ENCODE measurements at places on chromosomes 3 and 15. TPM values are rescaled to one million over a fixed set of nuclear protein-coding genes. Genes with fewer than 3 reads are reported as not detected.

Gene ROBO2
- total RNA-seq = 4.4 TPM

Gene ZXDC
- 66.0 TPM for total RNA-seq

- H3K4me3 ChIP-seq = no peak overlapping the region
- no peak for DNase-seq
- no peaks in the 10 kb centered on the region for H3K27me3 ChIP-seq
- no peaks in the 10 kb centered on the region for H3K36me3 ChIP-seq
- H3K27ac ChIP-seq = no peak overlapping the region
- no peaks in the 10 kb centered on the region for H3K4me1 ChIP-seq
These were observed 713.2 kb downstream of the NLGN1 start for GRCh38 chr3:174110761-174111160.

DNA sequence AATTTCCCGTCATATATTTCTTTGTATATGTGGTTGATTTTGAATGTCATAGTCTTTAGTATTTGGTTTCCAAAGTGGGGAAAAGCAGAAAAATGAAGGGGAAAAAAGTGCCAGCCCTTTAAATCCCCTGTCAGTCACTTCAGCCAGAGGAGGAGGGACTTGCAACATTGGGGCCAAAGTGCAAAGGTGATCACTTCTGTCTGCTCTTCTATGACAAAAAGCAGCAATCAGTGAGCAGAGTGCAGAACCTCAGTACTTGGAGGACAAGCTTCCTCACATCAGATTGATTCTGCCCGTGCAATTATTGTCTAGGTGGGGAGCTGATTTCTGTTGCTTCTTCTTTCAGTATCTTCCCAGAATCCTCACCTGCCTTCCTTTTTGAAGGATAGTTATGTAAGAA lies 60.0 kb downstream of the STT3B start:
- no peak for DNase-seq
- no peaks in the 10 kb centered on the region for H3K4me1 ChIP-seq
- H3K4me3 ChIP-seq = no peak overlapping the region
- H3K27me3 ChIP-seq = no peaks in the 10 kb centered on the region
- H3K36me3 ChIP-seq = no peaks in the 10 kb centered on the region

DNA sequence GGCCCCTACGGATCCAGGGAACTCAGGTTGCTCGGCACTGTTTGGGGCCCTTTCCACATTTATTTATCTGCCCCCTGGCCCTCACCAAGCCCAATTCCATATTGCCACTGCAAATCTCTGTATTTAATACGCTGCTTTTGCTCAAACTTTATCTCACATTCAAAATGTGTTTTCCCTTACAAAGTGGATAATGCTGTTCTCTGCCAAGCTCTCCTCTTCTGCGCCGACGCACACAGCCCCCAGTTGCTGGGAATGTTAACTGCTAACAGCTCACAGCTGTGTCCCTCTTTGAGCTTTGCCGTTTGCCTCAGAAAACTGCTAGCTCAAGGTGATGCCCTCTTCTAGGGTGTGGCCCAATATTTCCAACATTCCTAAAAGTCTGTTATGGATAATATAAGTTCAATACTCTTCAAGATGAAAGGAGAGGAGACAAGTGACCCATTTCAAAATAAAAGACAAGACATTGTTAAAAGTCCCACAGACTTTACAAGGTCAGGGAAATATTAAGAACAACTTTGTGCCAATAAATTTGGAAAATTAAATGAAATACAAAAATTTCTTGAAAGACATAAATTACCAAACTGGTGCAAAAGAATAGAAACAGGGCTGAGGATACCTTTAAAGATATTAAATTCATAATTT lies 12.6 kb upstream of the FBN1 start:
- no peak overlapping the region for H3K4me3 ChIP-seq
- DNase-seq = no peak
- no peaks in the 10 kb centered on the region for H3K4me1 ChIP-seq
- H3K27me3 ChIP-seq = no peaks in the 10 kb centered on the region

DNA sequence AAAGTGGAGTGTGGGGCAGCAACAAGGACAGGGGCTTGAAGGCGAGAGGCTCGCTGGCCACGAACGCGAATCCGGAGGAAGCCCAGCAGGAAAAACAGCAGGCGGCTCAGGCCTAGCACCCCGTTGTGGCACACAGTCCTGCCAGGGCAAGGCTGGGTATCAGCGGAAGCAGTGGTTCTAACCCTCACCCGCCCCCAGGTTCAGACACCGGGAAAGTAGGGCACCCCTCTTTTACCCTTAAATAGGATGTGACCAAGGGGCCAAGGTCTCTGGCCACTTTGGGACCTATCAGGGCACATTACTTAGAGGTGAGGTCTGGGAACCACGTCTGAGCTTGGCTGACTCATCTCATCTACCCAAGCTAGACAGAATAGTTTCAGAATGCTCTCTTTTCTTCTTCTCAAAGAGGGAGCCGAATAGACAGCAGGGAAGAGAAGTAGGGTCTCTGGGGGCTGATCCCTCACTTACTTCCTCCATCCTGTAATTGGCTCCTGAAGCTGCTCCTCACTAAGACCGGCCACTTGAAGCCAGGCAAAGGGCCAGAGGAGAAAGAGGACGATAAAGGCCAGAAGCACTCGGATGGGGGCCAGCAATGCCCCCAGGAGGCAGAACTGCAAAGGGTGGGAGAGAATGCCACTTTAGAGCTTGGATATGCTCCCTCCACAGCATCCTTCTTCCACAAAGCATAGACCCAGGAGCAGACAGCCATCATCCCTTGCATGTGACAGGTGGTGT lies 1.7 kb downstream of the LPCAT4 start:
- H3K4me1 ChIP-seq = peaks cover 14% of the 10 kb centered on the region
- no peaks in the 10 kb centered on the region for H3K36me3 ChIP-seq
- H3K27me3 ChIP-seq = no peaks in the 10 kb centered on the region
- no peak overlapping the region for H3K27ac ChIP-seq

Data from tibial nerve (tissue), 4 donors.